ENCODE measurements at places on chromosomes 6 and 20.

GRCh38 chr6:47473791-47474346, 3.7 kb upstream of the CD2AP start:
- no peak for DNase-seq

DNA sequence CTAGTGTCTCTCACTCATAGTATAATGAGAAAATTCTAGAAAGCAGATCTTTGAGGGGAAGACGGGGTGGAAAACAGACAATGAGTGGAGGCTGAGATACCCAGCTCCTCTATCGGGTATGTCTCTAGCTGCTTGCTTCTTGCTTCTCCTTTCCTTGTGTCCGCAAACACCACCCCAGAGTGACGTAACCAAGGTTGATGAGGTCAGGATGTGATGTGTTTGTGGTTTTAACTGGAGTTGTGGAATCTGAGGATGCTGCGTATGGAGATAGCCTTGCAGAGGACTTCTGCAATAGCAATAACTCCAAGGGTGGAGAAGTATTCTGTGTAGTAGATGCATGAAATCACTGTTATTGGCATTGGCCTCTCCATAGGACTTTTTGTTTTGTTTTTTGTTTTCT, 132.7 kb upstream of the IFNGR1 start:
- peak; percentile 69 for DNase-seq

DNA sequence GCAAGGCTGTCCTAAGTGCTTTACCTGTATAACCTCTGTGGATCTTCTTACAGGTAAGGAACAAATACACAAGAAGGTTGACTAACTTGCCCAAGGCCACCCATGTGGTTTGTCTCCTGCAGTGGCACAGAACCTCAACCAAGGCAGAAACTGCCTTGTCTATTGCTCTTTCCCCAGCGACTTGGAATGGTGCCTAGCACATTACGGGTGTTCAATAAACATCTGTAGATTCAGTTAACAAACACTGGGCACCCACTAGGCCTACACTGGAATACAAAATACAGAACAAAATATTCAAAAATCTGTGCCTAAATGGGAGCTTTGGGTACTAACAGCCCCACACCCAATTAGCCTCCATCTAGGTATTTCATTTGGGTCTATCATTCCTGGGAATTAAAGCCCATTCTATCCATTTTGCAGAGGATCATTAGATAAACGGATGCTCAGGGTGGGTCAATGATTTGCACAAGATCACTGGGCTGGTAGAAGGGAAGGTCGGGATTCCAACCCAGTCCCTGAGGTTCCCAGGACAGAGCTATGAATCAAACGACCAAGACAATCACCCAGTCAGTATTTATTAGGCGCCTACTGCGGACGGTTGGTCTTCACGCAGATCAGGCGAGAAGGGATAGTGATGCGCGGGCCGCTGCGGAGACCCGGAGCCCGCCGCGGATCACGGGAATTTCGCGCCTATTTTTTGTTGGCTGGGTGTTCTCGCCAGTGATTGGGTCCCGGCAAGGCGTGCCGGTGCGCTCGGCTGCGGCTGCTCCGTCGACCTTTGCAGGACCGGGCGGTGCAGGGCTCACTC, at the start of gene STK35:
Gene STK35, plus strand, starts transcription at position 771 of the 808 bp plus-strand sequence. CDS start 55 bp downstream, outside the sequence.
- peak; percentile 88 for DNase-seq

DNA sequence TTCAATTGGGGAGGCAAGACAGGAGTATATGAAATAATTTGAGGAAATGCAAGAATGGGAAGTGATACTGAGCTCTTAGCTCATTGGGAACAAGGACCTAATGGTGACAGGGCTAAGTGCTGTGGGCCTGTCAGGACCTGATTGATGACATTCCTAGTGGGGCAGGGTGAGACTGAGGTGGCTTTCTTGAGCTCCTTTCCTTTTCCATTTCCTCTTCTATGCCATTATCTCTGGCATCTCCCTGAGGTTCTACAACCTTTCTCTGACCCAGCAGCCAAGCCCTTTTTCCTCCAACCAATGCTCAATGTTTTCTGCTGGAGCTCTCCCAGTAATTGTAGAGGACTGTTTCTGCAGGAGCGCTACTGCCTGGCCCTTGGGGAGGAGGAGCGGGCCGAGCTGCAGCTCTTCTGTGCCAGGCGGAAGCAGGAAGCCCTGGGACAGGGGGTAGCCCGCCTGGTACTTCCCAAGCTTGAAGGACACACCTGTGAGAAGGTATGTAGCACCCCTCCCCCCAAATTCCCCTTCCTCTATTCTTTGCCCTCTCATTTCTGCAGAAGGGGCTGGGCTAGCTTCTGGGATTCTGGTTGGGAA, 2.8 kb upstream of the TOMM6 start:
- DNase-seq = no peak

- no peak for DNase-seq
Observed at GRCh38 chr6:91664327-91664959, 1077.6 kb upstream of the MAP3K7 start.

GRCh38 chr20:22404419-22405170, 179.8 kb downstream of the FOXA2 start:
- DNase-seq = peak; percentile 49

GRCh38 chr6:24766680-24767462, 7.9 kb upstream of the GMNN start:
- DNase-seq = peak; percentile 75

GRCh38 chr20:36399147-36399968, 93.2 kb downstream of the DLGAP4 start:
- peak; percentile 83 for DNase-seq

GRCh38 chr20:8647961-8648441, 420.9 kb upstream of the PLCB4 start:
- no peak for DNase-seq
